ENCODE measurements at places on chromosomes 13 and 19. TPM values are rescaled to one million over a fixed set of nuclear protein-coding genes. Genes with fewer than 3 reads are reported as not detected.

DNA sequence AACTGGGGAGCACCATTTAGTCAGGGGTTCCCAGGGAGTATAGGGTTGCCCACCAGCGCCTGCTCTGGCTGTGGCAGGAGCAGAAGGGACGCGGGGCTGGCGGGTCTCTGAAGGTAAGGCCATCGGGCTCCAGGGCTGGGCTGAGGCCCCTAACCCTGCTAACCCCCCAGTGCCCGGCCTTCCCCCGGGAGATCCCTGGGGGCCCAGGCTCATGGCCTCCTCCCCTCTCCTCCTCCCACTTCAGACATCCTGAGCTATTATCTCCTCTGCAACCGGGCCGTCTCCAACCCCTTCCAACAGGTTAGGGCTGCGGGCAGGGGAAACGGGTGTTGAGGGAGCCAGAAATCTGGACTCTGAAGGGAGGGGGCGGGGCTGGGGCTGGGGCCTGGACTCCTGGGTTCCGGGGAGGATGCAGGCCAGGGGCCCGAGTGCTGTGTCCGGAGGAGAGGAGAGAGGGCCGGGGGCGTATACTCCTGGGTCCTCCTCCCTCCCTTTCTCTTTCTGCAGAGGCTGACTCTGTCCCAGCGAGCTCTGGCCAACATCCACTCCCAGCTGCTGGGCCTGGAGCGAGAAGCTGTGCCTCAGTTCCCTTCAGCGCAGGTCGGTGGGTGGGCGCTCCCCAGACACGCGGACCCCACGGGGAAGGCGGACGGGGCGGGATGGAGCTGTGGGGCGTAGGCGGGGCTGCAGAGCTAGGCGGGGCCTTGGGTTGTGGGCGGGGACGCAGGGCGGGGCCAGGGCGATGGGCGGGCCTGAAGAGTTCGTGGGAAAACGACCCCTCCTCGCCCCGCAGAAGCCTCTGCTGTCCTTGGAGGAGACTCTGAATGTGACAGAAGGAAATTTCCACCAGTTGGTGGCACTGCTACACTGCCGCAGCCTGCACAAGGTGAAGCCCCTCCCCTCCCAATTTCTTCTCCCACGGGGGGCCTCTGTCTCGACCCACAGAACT, 15.3 kb downstream of the TTYH1 start:
- DNase-seq: peak; percentile 84

DNA sequence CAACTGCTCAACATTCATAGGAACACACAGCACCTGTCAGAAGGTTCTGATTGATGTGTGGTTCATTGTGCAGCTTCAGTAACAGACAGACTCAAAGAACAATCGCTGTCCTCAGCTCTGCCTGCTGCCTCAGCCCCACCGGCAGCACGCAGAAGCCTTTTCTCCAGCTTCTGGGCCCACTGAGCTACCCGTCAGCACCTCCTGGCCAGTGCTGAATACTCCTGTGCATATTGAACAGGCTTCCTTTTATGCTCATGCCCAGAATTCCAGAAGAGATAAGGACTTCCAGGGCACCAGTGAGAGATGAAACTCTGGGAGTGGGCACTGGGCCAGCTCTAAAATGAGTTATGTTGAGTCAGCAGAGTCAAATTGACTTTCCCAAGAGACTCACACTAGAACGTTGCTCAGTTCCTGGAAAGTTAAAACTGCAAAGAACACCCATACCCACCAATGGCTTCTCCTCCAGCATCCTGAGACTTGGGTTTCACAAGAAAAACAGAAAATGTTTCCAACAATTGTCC, 119.3 kb downstream of the COL4A1 start:
- DNase-seq: no peak

Gene KL
- total RNA-seq: 7.4 TPM

- no peak for DNase-seq
Measured at GRCh38 chr13:49638030-49638743, 9.9 kb downstream of the ARL11 start.

Gene CAMSAP3
- total RNA-seq: not detected

- no peak for DNase-seq
Measured at GRCh38 chr13:32124743-32125142, 93.2 kb downstream of the FRY start.

Gene GJB2
- total RNA-seq: 6.4 TPM

Gene MRPS12
- 12.1 TPM for total RNA-seq
